ENCODE measurements at places on chromosomes 1 and 21.

DNA sequence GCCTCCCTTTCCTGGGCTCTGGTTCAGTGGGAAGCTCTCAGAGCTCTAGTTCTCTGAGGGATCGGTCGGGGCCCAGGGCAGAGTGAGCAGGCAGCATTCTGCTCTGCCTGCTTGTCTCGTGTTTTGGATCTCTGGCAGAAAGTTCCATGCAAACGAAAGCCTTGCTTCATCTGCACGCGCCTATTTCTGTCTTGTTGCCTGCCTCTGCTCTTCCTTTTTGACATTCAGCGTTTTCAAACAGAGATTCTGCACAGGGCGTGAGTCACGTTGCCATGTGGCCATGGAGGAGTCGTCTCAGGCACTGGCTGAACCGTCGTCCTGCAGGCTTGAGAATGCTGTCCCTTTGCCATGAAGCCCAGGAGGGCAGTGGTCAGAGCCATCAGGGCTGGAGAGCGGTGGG is 20.3 kb downstream of the AJAP1 start:
- DNase-seq = no peak

GRCh38 chr1:226133504-226134123 is 52.9 kb downstream of the ACBD3 start:
- DNase-seq = no peak

DNA sequence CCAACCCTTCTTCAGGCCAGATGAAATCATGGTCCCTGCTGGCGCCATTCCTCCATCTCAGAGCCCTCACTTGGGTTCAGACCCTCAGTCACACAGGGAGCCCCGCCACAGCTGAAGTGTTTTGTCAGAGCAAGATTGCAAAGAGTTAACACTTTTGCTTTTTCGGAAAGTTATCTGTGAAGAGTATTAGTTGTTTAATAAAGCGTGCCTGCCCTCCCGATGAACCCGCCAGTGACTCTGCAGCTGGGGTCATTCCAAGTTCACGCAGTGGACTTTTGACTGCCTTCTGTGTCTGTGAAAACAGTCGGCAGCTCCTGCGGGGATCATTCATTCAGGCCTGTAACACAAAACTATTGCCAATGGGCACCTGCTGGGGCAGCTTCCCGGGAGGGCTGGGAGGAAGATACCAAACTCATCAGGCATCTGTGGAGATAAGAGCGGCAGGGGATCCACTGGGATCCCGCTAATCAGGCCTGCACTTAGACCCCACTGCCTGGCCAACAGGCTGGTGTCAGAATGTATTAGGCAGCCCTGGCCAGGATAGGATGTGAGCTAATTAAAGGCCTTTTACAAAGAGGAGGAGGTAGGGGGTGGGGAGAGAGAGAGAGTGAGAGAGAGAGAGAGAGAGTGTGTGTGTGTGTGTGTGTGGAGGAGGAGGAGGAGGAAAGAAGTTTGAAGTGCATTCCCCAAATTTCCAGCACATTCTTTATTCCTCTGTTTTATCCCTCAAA is 184.5 kb downstream of the DHRS3 start:
- no peak for DNase-seq

DNA sequence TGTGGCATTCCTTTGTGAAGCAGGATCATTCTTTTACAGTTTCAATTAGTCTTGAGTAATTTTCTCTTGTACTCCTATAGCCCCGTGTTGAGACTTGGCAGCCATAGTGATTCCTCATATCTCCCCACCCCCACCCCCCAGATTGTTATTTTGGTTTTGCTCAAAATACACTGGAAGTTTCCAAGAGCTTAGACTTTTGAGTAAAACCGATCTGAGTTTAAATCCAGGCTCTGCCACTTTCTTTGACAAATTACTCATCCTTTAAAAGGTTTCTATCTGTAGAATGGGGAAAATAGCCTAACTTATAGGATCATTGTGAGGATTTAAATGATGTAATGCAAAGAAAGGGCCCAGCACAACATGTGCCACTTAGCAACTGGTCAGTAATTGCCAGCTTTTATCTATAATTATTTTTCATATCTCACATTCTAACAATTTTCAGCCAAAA is 53.1 kb upstream of the RC3H1 start:
- DNase-seq = no peak

DNA sequence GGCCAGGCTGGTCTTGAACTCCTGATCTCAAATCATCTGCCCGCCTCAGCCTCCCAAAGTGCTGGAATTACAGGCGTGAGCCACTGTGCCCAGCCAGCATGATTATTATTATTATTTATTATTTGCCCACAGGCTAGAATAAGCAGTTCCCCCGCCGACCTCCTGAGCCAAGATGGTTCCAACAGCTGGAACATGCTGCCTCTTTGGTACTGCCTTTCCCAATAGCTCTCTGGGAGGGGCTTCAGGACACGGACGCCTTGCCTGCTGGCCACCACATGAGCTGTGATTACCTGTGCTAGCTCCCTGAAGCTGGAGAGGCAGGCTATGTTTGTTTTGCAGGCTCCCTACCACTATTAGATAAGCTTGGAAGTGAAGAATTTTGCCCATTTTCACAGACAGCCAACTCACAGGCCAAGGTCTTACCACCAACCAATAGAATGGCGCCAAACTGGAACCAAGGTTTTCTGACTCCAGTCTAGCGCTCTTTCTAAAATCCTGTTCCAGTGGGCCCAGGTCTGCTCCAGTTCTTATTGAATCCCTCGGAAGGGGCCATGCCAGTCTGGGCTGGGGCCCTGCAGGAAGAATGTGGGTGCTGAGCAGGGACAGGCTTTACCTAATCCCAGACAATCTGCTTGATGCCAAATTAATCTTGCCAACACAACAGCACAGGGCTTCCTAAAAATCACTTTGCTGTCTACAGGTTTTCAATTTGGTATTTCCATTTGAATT is 2.1 kb upstream of the GPR61 start:
- DNase-seq = no peak

DNA sequence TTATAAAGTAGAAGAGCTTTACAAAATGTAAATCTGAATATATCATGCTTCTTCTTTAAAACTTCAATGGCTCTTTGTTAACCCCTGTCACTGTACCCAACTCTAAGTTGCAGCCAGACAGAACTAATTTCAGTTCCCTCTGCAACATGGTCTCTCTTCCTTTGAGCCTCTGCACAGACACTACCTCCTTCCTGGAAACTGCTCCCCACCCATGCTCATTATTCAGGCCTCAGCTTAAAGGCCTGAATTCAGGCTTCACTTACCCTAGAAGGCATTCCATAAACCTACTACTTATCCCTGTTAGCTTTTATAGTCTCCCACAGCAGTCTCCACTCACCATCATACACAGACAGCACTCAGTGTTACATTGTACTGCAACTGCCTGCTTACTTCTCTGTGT is 2.6 kb upstream of the EEIG2 start:
- DNase-seq = no peak

GRCh38 chr1:233412812-233413211 is 85.3 kb downstream of the MAP3K21 start:
- no peak for DNase-seq

DNA sequence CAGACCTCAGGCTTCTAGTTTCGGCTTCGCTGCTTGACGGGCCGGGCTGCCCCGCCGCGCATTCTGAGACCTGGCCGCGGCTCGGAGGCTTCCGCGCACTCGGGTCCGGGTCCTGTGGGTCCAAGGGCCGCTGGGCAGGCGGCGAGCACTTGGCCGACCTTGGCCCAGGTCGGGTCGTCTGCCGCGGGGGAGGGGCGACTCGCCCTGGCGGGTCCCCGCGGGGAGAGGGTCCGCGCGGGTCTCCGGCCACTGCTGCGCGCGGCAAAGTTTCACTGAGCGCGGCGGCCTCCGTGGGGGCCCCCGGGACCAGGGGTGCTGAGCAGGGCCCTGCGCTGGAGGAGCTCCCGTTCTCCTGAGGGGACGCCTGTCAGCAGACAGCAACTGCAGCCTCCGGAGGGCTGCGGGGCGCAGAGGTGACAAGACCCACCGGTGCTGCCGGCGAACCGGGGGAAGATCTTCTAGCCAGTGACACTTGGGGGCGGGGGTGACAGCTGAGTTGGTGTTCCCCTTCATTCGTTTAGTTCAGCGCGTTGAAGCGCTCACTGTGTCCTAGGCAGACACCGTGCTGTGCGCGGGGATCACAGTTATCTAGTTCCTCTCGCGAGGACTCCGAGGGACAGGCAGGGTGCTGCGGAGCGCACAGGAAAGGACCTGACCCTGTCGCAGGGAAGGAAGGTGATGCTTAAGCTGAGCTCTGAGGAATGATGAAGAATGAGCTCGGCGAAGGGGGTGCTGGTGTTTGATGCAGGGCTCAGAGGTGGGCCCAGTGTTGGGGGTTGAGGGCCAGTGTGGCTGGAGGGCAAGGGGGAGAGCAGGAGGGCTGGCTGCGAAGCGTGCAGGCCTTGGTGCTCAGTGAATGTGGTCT is 725 bp downstream of the MTFR1L start:
- DNase-seq = peak; percentile 67

- no peak for DNase-seq
Measured at GRCh38 chr1:219312967-219313366, 139.3 kb downstream of the LYPLAL1 start.
